ENCODE measurements at places on chromosomes 2 and 18. TPM values are rescaled to one million over a fixed set of nuclear protein-coding genes. Genes with fewer than 3 reads are reported as not detected.

The PLCD4 gene
- 0.27 TPM for total RNA-seq

The LBX2 gene
- total RNA-seq = 1.9 TPM

The E2F6 gene
- 16.1 TPM for total RNA-seq

The DPYSL5 gene
- 1.3 TPM for total RNA-seq

The MALT1 gene
- total RNA-seq = 19.8 TPM

The ARPC2 gene
- total RNA-seq = 464 TPM

The ACMSD gene
- total RNA-seq = not detected

The ASB18 gene
- not detected for total RNA-seq

The SERPINB5 gene
- total RNA-seq = 2.3 TPM

The POTEC gene
- not detected for total RNA-seq

The COL3A1 gene
- total RNA-seq = 13.4 TPM

The PDE11A gene
- total RNA-seq = 0.21 TPM

The MTCL1 gene
- 50.5 TPM for total RNA-seq

The SLC16A14 gene
- total RNA-seq = 2.8 TPM

The LCT gene
- total RNA-seq = not detected

The SP140L gene
- 7.9 TPM for total RNA-seq

The PLA2R1 gene
- total RNA-seq = 3.6 TPM

The WDR12 gene
- 28.7 TPM for total RNA-seq

DNA sequence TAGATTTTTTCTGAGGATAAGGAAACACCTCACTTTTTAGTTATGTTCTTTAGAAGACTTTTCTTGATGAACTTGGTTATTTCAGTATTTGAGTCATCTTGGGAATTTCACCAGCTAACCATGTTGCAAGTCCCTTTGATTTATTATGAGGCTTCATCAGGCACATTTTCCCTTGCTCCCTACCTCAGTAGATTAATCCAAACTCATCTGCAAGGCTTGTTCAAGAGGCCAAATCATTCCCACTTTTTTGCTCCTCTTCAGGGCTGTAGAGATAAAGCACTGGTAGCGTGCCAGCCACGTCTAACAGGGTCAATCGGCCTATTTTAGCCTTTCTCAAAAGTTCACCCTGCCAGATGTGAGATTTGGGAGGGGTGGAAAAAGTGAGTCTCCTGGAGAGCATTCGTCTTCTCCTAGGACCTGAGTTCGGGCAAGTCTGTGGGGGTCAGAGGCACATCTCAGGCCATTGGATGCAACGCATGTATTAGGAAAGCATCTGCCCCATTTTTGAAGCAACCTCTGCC is 120.3 kb downstream of the RDH14 start:
- DNase-seq = no peak

DNA sequence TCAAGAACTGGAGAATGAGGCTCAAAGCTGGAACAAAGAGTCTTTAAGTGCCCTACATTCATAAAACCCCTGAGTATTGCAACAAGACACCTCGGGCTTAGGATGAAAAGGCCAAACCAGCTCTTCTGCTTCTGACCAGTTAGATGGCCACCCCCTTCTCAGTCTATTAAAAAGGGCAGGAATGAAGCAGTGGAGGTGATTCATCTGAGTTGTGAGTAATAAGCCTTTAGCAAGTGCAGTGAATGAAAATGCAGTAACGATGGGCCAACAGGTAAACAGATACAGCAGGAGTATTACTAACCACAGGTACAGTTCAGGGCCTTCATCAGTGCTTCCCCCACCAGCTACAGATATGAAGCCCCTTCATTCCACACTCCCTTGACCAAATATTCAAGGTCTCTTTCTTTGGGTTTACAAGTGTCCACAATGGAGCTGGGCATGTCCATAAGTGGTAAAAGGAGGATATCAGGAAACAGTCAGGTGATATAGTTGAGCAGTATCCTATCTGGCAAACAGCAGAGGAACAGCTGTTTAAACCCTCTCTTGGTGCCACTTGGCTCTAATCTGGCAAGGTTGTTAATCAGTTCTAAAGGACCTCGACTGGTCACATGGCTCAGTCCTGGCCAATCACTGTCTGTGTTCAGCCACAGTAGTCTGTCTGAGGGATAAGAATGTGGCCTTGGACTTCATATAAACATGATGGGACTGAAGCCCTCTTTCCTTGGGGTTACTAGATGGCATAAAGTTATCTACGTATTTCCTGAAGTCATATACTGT is 17.8 kb downstream of the SERPINB13 start:
- DNase-seq = peak; percentile 34

DNA sequence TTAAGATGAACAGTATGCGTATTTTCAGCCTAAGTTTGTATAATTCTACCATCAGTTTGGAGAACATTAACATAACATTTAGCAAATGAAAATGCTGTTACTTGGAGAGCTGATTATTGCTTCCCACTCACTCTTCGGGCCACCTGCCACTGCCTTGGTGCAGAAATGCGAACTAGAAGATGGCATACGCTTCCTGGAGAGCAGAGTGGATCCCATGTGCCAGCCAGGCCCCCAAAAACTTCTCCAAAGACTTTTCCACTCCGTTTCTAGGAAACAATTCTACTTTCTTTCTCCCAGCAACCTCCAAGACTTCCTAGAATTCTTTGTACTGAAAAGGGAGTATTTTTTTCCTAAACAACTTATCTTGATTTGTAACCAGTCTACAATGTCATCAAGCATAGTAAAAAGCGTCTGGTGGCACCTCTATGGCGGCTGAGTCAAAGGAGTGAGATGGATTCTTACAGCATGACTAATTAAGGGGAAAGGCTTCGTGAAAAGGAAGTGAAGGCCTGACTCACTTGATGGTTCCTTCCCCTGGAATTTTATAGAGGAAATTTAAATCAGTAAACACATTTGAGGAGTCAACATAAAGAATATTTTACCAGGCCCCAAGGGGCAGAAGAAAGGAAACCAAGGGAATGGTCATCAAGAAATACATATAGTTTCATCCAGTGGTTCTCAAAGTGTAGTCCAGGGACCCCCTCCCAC is 36.6 kb downstream of the FEZ2 start:
- peak; percentile 88 for DNase-seq

GRCh38 chr18:48375150-48375800 is 33.9 kb downstream of the ZBTB7C start:
- DNase-seq = no peak

DNA sequence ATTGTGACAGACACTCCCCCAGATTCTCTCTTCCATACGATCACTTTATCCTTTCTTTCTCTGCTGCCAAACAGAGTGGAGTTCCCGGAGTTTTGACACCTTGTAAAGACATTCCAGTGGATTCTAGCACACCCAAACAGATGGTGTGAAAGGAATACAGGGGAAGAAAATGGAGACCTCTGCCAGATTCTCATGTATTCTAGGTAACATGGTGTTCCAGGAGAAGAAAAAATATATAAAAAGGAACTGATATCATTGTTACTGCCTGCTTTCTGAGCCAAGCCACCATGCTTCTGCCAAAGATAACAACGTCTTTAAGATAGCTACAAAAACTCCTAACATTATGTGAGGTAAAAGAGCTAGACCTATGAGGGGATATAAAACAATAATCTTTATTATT is 136.5 kb downstream of the TXNL1 start:
- DNase-seq = no peak

GRCh38 chr2:230903231-230904150 is 21.6 kb downstream of the GPR55 start:
- DNase-seq = no peak

DNA sequence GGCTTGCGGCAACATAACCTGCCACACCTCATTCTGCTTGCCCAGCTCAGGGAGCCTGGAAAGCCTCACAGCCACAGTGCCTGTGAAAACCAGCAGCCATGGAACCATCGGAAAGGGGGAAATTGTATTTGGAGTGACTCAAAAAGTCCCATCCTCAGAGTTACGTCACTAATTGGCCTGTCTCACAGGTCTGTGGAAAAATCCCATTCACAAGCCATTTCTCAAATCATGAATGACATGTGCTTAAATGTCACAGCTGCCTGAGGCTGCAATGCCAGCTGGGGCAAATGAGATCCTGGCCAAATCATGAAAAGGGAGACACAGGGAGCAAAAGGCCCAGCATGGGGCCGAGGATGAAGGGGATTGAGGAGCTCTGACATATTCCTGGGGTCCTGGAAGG is 486.9 kb upstream of the RAB6C start:
- no peak for DNase-seq

DNA sequence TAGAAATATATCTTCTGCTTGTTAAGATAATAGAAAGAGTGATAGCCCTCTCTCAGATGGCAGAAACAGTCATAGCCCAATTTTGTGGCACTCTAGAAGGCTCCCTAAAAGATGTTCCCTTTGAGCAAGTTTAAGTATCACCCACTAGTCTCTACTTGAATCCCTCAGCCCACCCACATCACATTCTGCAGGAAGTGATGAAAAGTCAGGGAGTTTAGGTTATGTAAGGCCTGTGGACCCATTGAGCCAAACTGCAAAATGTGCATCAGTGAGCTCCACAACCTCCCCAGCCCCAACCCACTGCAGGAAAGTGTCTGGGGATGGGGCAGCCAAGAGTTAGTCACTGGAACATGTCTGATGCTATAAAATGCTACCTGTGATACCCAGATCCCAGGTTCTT is 25.6 kb downstream of the ANKRD44 start:
- no peak for DNase-seq

DNA sequence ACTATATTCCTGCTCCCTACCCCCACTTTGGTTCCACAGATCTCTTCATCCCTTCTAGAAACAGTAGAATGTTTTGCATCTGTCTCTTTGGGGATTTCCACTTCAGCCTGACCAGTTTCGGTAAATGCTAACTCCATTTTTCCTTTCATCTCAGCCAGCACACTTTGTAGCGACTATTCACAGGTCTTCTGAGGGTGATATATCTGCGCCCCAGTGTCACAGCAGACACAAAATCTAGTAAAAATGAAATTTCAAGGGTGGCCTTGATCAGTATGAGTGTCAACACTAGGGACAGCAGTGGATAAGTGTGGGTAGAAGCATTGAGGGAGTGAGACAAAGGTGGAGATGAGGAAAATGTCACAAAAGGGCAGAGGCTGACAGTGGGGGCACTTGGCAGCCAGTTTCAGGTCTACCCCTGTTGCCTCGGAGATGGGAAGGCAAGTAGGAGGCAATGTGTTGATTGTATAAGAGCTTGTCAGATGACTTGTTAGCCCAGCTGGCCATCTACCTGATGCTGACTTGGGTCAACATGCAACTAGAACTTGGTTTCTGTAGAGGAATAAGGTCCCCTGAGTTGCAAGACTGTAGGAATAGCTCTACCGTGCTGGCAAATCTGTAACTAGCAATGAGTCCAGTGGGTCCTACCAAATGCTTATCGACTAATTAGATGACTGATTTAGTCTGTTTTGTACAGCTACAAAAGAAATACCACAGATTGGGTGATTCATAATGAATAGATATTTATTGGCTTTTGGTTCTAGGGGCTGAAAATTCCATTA is 60.7 kb downstream of the CXCR4 start:
- no peak for DNase-seq

GRCh38 chr2:25309402-25309801 is 32.3 kb downstream of the DNMT3A start:
- DNase-seq = no peak

GRCh38 chr18:1090758-1091157 is 186.1 kb downstream of the ADCYAP1 start:
- no peak for DNase-seq

GRCh38 chr18:5475267-5475666 is 68.5 kb downstream of the EPB41L3 start:
- DNase-seq = no peak

- no peak for DNase-seq
These were observed 63.6 kb downstream of the TNS1 start for GRCh38 chr2:217939220-217939619.

- DNase-seq = peak; percentile 19
These were observed at the start of gene ZNF396 for GRCh38 chr18:35376742-35377695. ZNF396 (minus strand) TSS chr18:35377337; CDS start chr18:35374292, 3,045 bp downstream.

- DNase-seq = no peak
These were observed 144.6 kb upstream of the LYPD1 start for GRCh38 chr2:132814651-132815050.

GRCh38 chr2:210442457-210442856 is 34.1 kb downstream of the LANCL1 start:
- DNase-seq = no peak

GRCh38 chr2:131521961-131522781 is 5.5 kb upstream of the CCDC74A start:
- no peak for DNase-seq

- DNase-seq = no peak
These were observed 192.9 kb downstream of the NOL4 start for GRCh38 chr18:34031810-34032209.

GRCh38 chr2:40543381-40543780 is 91.5 kb upstream of the SLC8A1 start:
- DNase-seq = peak; percentile 31

GRCh38 chr18:63736876-63737275 is 34.1 kb downstream of the SERPINB11 start:
- DNase-seq = peak; percentile 32

DNA sequence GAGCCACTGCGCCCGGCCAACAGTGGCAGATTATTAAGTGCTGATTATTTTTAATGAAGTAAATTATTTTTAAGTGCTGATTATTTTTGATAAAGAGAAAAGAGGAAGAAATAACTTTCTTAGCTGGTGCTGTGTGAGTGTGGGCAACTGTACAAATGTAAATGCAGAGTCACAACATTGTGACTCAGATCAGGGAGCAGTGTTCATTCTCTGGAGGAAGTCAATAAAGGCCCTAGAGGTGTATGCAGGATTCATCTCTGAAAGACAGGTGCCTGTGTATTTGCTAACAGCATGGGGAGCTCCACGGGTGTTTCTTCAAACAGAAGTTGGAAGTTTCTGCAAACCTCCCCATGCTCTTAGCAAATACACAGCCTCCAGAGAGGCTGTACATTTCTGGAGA is 6.2 kb downstream of the KRTCAP3 start:
- DNase-seq = no peak

DNA sequence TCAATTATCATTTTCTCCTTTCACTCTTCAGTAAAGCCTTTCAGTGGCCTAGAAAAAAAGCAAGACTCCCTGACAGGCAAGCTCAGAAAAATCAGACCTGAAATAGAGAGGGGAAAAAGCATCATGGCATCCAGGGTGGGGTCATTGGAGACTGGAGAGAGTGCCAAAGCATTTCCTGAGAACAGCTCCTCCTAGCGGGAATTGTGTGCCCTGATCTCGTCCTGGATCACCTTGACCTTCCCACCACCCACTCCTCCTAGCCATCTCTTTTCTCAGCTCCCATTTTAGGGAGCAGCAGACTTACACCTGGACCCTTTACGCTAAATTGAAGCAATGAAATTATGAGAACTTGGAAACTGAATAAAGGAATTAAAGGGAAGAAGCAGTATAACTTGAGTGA is 176.6 kb downstream of the VWC2L start:
- DNase-seq = no peak
